CD4-positive, alpha-beta memory T cell (primary cell): ENCODE measurements at places on chromosomes 1 and 21.

- H3K4me3 ChIP-seq = peak overlapping the region; percentile 51
- H3K4me1 ChIP-seq = peaks cover 29% of the 10 kb centered on the region
- H3K36me3 ChIP-seq = peaks cover 20% of the 10 kb centered on the region
- peak overlapping the region; percentile 84 for H3K27ac ChIP-seq
- no peaks in the 10 kb centered on the region for H3K27me3 ChIP-seq
Measured at GRCh38 chr1:28329395-28330153, 734 bp downstream of the MED18 start.

DNA sequence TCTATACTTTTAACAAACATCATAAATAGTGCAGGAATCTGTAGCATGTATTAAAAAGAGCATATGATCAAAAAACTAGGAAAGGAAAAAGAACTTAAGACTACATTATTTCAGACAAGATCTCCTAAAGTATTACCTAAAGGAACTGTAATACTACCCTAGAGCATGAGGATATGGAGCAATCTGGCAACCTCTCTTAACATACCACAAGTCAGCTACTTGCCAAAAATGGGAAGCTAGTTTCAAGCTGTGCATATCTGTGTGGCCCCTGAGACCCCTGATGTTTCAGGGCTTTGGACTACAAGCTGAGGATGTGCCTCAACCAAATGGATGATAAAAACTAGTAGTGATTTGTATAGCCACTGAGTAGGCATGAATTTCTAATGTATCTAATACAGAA lies 525.6 kb downstream of the PTBP2 start:
- no peaks in the 10 kb centered on the region for H3K4me1 ChIP-seq
- H3K27ac ChIP-seq = no peak overlapping the region
- no peaks in the 10 kb centered on the region for H3K36me3 ChIP-seq
- DNase-seq = no peak

DNA sequence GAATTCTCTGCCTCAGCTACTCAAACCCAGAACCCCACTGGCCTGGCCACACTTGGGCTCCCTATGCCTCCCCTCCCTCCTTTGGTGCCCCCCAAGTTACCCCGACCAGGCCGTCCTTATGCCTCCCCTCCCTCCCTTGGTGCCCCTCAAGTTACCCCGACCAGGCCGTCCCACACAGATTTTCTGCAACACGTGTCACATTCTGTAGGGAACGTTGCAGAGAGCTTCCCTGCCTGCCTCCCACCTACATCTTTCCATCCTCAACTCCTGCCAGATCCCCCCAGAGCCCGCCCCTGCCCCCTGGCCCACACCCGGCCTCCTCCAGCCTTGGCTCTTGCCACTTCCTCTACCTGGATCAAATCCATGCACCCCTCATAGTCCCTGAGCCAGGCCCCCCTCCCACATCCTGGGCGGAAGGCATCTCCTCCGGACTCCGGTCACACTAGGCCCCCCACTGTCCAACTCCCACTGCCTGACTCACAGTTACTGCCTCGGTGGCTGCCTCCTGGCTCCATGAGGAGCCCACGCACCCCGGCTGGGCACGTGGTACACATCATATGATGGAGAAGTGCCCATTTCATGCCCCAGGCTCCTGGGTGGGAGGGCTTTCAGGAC lies 41.2 kb downstream of the KCNAB2 start:
- peaks cover 41% of the 10 kb centered on the region for H3K36me3 ChIP-seq
- no peaks in the 10 kb centered on the region for H3K4me1 ChIP-seq
- no peaks in the 10 kb centered on the region for H3K27me3 ChIP-seq
- no peak for DNase-seq
- H3K27ac ChIP-seq = no peak overlapping the region

DNA sequence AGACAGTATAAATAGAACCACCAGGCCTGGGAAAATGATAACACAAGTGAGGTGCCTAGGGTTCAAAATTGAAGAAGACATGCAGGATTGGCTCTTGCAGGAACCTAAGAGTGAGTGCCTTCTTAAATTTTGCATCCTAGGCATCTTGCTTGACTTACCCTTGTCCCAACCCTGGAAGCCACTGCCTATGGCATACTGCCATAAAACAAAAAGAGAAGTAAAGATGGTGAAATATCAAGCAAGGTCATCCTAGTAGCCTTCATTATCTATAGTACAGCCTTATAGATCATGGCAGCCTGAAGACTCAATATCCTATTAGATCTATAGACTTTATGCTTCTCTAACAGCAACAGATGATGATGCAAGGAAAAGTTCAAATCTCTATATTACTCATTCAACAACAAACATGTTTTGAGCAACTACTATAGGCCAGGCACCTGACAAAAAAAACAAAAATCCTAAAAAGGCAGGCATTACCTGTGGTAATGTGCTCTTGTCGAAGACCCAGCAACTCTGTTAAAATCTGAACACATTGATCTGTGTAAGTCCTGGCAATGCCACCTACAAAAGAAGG lies 6.3 kb downstream of the AP4B1 start:
- no peak overlapping the region for H3K27ac ChIP-seq
- peaks cover 31% of the 10 kb centered on the region for H3K4me1 ChIP-seq
- H3K4me3 ChIP-seq = no peak overlapping the region
- no peak for DNase-seq
- H3K27me3 ChIP-seq = no peaks in the 10 kb centered on the region
- H3K36me3 ChIP-seq = peaks cover 63% of the 10 kb centered on the region

- H3K4me3 ChIP-seq = no peak overlapping the region
- no peak overlapping the region for H3K27ac ChIP-seq
- no peaks in the 10 kb centered on the region for H3K36me3 ChIP-seq
- no peaks in the 10 kb centered on the region for H3K27me3 ChIP-seq
- no peaks in the 10 kb centered on the region for H3K4me1 ChIP-seq
Measured at GRCh38 chr1:114099268-114099667, 54.4 kb downstream of the SYT6 start.

DNA sequence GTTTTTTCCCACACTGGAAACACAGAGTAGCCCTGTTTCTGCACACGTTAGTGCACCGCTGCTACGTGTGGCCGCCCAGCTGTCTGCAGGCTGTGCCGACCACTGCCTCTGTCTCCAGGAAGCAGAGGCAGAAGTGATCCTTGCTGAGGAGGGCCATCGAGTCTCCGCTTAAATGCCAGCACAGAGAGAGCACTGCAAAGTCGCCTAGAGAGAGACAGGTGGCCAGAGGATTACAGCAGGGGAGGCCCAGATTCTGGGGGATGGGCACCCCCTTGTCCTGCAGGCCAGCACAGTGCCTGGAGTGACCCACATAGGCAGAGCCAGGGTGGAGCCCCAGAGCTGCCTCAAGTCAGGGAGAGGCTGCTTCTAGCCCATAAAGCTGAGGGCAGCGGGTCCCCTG lies 6.1 kb downstream of the TPRG1L start:
- H3K4me3 ChIP-seq = no peak overlapping the region
- H3K4me1 ChIP-seq = peaks cover 4% of the 10 kb centered on the region
- H3K27ac ChIP-seq = no peak overlapping the region
- no peaks in the 10 kb centered on the region for H3K27me3 ChIP-seq
- no peak for DNase-seq

DNA sequence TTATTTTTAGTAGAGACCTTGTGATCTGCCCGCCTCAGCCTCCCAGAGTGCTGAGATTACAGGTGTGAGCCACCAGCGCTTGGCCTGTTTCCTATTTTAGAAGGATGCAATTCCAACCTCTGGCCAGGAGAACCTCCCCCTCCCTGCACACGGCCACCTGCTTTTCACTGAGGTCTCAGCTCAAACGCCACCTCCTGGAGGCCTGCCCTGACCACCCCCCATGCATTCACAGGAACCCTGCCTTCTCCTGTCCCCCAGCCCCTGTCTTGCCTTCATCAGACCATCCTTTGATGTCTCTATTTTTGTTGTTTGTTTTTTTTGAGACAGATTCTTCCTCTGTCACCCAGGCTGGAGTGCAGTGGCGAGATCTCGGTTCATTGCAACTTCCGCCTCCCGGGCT lies 2.3 kb downstream of the SRM start:
- no peak overlapping the region for H3K4me3 ChIP-seq
- H3K36me3 ChIP-seq = peaks cover 11% of the 10 kb centered on the region
- H3K27me3 ChIP-seq = no peaks in the 10 kb centered on the region
- no peak overlapping the region for H3K27ac ChIP-seq

DNA sequence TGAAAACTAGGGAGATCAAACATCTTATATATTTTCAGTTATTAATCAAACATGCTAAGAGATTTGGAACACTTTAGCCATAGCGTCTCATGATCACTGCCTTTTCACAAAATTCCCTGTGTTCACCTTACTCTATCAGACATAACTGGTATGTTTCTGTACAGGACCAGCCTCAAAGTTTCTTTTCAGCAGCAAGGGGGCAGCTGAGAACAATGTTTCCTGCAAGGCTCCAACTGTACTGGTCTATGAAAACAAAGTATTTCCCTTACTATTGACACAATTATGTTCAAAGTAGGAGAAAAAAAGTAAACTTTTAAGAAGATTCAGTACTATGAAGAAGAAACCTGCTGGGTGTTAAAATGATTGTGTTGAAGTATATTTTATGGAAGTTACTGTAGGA lies 98.5 kb downstream of the ATF6 start:
- H3K27ac ChIP-seq = no peak overlapping the region
- DNase-seq = peak; percentile 2
- H3K27me3 ChIP-seq = no peaks in the 10 kb centered on the region
- no peaks in the 10 kb centered on the region for H3K36me3 ChIP-seq

DNA sequence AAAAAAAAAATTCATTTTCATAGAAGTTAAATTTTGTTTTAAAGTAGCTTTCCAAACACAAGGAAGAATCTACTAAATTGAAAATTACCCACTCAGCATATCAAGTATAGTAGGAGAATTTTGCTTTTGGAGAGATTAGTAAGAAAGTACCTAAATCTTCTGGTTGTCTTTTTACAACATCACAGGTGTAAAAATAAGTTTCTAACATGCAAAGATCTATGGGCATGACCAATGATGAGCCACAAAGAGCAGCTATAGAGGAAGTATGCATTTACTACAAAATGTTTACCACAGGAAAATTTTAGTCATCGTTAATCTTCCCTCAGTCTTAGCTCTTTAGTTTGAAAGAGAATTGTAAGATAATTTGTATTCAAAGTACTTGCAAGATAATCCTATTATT lies 28.1 kb downstream of the ANGPTL3 start:
- H3K27ac ChIP-seq = no peak overlapping the region
- H3K4me1 ChIP-seq = no peaks in the 10 kb centered on the region
- DNase-seq = no peak
- H3K4me3 ChIP-seq = no peak overlapping the region
- no peaks in the 10 kb centered on the region for H3K27me3 ChIP-seq

DNA sequence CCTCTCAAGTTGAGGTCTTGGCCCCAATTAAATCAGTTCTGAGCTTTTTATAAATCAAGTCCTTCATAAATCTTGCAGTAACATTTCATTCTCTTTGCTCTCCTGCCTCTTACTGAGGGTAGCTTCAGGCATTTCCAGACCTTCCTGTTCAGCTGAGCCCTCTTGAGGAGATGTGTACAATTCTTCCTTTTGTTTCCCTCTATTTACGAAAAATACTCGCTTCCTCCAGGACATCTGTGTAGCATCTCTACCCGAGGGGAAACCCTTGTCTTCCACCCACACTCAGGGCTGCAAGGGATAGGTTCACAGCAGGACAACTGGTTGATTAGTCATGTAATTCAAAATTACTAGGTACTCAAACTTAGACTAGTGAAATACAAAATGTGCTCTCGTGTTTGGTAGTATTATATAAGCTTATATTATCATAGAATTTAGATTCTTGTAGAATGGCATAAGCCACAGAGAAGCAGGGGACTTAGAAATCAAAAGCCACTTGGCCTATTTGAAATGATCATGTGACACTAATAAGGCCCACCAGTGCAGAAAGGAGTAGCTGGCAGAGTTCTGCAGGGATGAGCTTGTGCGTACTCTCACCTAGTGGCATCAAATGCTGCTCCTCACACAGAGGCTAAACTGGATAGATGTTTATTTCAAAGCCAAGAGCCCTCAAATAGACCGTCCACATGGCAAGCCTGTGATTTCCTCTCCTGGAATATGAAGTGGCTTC lies 126.7 kb downstream of the GDAP2 start:
- no peak for DNase-seq
- H3K4me3 ChIP-seq = no peak overlapping the region
- H3K36me3 ChIP-seq = no peaks in the 10 kb centered on the region
- H3K4me1 ChIP-seq = no peaks in the 10 kb centered on the region
- no peak overlapping the region for H3K27ac ChIP-seq

DNA sequence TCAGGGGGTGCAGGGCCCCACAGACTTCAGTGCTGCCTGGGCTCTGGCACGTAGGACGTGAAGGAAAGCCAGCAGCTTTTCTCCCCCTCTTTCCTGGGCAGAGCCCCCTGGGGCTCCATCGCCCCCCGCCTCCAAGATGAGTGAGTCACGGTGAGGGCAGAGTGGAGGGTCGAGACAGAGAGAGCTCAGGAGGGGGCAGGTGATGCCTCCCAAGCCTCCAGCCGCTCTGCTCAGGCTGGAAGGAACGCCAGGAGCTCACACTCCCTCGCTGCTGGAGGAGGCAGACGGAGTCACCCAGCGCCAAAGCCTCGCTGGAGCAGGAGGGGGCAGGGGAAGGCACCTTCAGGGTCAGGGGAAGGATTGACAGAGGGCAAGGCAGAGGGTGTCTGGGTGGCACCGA lies 119.5 kb downstream of the CASZ1 start:
- DNase-seq = no peak
- H3K4me3 ChIP-seq = no peak overlapping the region
- no peaks in the 10 kb centered on the region for H3K27me3 ChIP-seq
